H1 (cell line): ENCODE measurements at places on chromosomes 12 and 14. TPM values are rescaled to one million over a fixed set of nuclear protein-coding genes. Genes with fewer than 3 reads are reported as not detected.

Gene RNASE2
- total RNA-seq, result not detected in 2 replicates

Gene CPNE6
- not detected in 2 replicates for total RNA-seq

Gene EFS
- 27.8 and 29.0 TPM in 2 replicates for total RNA-seq

Gene COCH
- 30.0 and 30.8 TPM in 2 replicates for total RNA-seq
